GM23338 (cell line): ENCODE measurements at places on chromosomes 3 and 15.

DNA sequence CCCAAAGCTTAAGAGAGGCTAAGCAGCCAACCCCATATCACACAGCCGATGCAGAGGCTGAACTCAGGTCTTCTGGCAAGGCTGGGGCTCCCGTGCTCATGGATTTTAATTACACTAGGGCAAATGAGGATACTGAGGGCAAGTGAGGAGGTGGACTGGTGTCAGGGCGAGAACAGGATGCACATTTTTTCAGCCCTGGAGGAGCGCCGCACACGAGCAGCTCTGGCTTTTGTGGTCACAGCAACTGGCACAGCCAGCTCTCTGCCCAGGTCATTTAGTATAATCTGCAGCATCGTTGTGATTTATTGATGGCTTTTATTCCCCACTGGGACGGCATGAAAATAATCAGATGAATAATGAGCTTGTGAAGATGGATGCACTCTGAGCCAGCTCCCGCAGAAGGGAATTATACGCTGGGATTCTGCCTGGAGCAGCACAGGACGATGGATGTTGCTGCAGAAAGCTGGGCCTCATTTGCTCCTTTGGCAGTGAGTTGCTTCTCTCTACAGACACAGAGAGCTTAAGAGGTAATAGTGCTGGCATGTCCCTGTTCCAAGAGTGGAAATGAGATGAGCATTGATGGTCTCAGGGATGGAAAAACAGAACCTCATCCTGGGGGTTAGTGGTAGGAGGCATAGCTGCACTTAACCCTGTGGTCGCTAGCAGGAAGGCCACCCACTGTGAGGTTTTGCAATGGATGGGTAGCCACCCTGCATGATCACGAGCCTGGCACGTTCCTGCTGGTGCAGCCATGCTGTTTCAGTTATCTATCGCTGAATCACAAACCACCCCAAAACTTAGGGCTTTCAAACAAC lies 135.4 kb downstream of the UACA start:
- DNase-seq = no peak

DNA sequence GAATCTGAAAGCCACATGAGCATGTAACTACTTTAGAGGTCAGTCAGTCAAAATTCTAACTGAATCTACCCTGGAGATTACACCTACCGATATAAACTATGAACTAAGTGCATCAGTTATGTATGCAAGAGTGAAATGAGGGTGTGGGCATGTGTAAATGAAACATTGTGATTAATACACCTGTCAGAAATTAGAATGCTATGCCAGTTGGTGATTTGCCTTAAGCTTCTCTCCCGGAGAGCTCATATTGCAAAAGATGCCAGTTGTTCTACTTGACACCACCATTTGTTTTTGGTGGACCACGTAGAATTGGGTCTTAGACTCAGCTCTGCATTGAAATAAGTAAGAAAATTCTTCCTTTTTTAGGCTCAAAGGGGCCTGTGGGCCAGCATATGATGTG lies 91.0 kb upstream of the KBTBD8 start:
- DNase-seq = no peak

GRCh38 chr15:101773496-101774100 lies 29.7 kb upstream of the OR4F6 start:
- DNase-seq = peak; percentile 71

- DNase-seq = no peak
These were observed 28.6 kb upstream of the ZSCAN2 start for GRCh38 chr15:84572231-84572630.

DNA sequence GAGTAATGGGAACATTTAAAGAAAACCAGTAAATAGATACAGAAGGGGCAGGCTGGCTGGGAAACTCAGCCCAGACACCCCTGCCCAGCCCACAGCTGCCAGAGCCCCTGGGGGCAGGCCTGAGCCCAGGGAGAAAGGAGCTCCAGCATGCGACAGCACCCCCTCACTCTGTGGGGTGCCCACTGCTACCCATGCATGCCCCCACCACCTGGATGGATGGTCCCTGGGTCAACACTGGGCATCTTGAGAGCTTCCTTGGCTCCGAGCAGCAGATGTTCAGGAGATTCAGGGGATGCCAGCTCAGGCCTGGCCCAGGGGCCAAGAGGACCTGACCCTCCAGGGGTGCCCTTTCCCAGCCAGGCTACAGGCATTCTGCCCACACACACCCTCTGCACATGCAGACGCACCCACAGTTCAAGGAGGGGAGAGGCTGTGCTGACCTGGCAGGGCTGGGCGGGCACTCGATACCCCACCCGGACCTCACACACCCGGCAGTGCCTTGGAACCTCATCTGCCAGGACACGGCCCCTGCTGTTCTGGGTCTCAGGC lies 31.5 kb downstream of the PTH1R start:
- DNase-seq = no peak

GRCh38 chr15:32669896-32670611 lies 28.5 kb downstream of the SCG5 start:
- peak; percentile 47 for DNase-seq
